ENCODE measurements at places on chromosomes 4 and X.

DNA sequence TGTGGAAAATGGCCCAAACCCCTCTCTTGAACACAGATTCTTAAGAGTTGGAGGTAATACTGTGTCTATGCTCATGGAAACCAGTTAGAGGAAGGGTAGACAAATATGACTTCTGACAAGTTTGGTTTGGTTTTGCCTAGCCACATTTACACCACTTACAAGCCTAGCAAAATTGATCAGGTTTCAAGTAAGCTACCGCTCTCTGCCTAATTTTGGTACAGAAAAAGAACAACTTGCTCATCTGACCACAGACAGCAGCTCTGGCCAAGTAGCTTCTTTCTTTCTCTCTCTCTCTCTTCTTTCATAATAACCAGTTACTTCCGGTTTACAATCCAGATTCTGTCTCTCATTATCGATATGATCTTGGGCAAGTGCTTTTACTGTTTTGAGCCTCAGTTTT, 260.0 kb downstream of the GLUD2 start:
- DNase-seq: no peak

- DNase-seq: no peak
Measured at GRCh38 chr4:74109870-74110605, 11.0 kb upstream of the CXCL2 start.

DNA sequence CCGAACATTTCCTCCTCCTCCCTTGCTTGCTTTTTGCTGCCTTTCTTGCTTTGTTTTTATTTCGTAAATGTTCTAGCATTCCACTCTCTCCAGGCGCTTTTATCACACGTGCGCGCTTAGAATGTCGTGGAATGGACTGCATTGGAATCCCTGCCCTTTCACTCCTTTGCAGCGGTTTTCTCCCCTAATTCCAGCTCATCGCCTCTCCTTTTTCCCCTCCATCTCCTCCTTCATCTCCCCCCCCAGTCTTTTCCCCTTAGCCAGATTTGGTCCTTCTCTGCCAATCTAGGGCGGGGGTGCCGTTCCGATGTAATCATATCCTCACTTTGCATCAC, 579 bp downstream of the OGT start:
- no peak for DNase-seq

- DNase-seq: no peak
Measured at GRCh38 chrX:33195698-33196097, 15.7 kb downstream of the DMD start.

- DNase-seq: no peak
Measured at GRCh38 chr4:174118171-174118570, 165.3 kb downstream of the FBXO8 start.
